ENCODE measurements at places on chromosomes 11 and 22.

DNA sequence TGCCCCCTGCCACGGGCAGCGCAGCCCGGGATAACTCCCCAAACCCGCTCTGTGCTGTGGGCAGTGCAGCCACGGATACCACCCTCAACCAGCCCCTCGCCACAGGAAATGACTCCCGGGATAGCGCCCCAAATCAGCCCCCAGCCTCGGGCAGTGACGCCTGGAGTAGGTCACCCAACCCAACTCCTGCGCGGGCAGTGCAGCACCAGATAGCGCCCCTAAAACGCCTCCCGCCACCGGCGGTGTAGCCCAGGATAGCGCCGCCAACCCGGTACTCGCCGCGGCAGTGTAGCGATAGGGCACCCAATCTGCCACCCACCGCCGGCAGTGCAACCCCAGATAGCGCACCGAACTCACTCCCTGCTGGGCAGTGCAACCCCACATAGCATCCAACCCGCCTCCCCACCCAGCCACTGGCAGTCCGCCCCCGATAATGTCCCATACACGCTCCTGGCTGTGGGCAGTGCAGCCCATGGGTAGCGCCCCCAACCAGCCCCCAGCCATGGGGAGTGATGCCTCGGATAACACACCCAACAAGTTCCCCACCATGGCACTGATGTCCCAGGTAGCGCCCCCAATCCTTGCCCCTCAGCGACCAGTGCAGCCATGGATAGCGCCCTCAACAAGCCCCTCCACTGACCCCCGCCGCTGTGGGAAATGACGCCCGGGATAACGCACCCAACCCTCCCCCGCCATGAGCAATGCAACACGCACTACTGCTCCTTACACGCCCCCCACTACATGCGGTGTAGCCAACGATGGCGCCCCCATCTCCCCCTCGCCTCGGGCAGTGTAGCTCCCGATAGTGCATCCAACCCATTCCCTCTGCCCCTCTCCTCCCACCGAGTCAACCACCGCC is 1.5 kb downstream of the RFPL2 start:
- no peak for DNase-seq

DNA sequence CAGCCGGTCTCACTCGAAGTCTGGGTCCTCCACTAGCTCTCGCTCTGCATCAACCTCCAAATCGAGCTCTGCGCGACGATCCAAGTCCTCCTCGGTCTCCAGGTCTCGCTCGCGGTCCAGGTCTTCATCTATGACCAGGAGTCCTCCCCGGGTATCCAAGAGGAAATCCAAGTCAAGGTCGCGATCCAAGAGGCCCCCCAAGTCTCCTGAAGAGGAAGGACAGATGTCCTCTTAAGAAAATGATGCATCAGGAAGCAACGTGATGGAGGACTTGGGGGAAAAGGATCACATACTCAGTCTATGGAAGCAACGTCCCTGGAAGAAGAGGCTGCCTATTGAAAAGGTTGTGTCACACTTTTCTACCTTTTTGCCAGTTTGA is 1.1 kb downstream of the SRSF8 start:
- DNase-seq = peak; percentile 22

GRCh38 chr11:95218149-95218548 is 12.9 kb downstream of the SESN3 start:
- DNase-seq = no peak

DNA sequence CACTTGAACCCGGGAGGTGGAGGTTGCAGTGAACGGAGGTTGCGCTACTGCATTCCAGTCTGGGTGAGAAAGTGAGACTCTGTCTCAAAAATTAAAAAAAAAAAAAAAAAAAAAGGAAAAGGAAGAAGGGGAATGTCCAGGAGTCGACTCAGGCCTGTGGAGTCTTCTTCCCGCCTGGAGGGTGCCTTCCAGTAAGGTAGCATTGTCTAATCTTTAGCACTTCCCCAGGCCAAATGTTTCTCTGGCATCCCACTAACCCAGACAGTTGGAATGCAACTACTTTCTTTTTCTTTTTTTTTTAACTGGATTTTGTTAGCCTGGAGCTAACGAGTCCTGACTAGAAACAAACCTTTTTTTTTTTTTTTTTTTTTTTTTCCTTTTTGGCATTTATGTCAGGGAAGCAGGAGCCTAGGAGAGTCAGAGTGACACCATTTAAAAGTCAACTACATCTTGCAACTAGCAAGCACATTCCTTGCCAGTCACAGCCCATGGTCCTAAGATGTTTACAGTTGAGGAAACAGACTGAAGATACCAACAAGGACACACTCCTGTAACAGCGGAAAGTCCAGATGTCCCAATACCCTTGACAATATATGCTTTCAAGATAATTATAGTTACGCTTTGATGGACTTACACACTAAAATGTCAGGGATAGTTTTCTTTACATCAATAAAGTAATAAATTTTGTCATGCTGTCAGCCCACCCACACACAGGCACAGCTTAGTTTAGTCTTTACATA is 10.6 kb downstream of the PLET1 start:
- no peak for DNase-seq

GRCh38 chr11:120424185-120424969 is 87.2 kb upstream of the GRIK4 start:
- DNase-seq = no peak

DNA sequence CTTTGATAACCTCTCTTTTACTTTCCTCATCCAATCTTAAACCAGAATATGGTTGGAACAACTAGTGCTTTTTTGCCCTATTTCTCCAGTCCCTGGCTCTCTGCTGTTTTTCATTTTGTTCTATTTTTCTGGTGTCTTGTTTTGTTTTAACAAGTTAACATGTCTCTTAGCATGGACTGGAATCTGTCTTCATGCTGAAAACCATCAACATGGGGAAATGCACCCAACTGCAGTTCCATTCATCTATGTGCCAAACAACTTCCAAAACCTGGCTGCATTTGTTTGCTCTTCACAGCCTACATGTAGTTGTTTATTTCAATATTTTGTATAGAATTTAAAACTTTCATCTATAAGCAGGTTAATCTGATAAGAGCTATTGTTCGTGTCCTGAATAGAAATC is 46.8 kb upstream of the NOX4 start:
- no peak for DNase-seq

GRCh38 chr22:19811811-19812771 is 42.6 kb downstream of the GNB1L start:
- no peak for DNase-seq

DNA sequence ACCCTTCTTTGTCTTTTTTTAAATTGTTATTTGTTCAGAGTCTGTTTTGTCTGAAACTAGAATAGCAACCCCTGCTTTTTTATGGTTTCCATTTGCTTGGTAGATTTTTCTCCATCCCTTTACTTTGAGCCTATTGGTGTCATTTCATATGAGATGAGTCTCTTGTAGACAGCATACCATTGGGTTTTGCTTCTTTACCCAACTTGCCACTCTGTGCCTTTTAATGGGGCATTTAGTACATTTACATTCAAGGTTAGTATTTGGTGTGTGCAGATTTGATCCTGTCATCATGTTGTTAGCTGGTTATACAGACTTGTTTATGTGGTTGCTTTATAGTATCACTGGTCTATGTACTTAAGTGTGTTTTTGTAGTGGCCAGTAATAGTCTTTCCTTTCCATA is 28.0 kb downstream of the CCDC15 start:
- no peak for DNase-seq

GRCh38 chr22:26599505-26599904 is 9.6 kb upstream of the TPST2 start:
- no peak for DNase-seq

GRCh38 chr11:31782257-31782656 is 28.9 kb downstream of the PAX6 start:
- DNase-seq = no peak

- DNase-seq = peak; percentile 8
Observed at GRCh38 chr11:120013325-120014250, 124.3 kb downstream of the TRIM29 start.

DNA sequence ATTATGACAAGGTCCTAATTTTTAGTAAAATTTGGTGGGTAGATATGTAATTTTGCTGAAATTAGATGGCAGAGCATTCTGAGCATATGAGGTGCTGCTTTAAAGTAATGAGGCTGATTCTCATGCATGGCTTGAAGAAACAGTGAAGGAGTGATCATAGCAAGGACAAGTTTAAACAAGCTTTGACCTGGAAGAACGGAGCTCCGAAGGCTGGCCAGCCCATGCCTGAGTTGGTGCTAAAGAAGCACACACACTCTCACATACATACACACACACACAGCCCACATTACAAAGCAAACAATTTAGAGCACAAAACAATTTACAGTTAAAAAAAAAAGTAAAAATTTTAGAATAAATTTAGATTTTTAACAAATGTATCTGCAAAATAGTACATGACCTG is 150.7 kb downstream of the DCDC1 start:
- no peak for DNase-seq

DNA sequence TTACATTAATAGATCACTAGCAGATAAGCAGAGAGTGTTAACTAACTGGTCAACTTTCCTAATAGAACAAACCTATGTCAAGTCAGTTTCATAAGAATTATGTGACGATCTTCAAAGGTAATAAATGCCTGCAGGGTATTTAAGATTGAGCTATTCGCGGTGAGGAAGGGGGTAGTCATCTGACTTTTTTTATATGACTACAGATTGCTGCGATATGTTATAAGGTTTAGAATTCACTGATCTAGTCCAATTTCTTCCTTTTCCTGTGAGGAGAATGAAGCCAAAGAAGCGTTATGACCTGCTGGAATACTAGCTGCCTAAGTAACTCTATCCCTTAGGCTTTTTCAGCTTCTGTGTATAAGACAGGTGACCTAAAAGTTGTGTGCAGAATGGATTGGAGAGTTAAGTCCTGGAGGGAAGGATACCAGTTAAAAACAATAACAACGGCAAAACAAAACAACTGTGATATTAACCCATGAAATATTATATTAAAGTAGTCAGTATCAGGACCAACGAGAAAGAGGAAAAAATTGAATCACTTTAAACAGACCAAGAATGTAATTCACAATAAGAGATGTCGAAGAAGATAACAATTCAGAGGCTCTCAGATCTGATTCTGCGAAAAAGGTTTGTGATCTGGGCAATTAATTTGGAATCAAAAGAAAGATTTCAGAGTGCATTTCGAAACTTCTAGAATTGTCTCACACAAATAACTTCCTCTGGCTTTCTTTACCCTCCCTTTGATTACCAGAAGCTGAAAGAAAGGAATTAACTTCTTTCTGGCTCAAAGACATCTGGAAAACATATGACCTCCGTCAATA is 630 bp downstream of the CASP4 start:
- DNase-seq = no peak

DNA sequence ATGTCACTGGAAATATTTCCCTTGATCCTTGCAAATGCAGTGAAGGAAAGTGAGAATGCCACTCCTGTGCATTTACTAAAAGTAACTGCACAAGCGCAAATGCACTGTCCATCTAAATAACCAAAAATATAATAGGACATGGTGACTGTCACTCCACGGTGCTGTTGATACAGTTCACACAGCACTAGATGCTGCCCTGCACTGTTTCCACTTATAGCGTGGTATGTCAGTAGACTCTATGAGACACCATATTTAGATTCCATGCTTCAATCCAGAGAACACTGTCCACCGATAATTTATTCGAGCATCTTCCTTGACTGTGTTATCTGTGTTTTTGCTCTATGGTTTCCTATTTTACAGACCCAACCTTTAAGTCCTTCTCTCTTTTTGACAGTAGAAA is 125.8 kb downstream of the MAML2 start:
- DNase-seq = no peak

GRCh38 chr22:37324340-37325038 is 42.2 kb downstream of the CYTH4 start:
- DNase-seq = no peak

DNA sequence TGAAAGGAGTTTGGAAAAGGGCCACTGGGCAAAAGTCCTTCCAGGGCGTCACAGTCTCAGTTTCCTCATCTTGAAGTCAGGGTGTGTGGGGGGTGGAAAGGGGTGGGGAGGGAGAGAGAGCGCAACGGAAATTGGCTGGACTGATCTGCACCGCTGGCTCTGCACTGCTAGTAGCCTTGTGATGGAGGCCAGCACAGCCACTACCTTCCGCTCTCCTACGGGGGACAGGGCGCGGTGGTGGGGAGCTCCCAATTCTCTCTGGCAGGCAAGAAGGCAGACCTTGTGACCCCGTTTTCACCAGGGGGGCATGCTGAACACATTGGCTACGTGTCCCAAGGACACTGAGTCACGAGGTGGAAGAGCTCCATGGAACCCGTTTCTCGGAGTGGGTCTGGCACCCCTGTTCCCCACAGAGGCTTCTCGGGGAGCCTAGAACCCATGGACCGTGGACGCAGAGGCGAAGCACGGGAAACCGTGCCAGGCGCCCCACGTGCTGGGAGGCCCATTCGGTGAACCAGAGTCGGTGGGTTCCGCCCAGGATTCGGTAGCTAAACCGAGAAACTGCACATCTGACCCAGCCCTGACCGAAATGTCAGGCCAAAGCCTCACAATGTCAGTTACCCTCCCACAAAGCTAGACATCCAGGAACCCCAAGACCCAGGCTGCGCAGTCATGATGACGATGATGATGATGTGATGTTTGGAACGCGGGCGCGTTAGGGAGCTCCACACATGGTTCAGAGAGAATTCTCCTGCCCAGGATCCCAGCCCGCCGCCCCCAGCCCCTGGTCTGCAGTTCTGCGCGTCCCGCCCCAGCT is 28.3 kb upstream of the WNT11 start:
- DNase-seq = no peak

DNA sequence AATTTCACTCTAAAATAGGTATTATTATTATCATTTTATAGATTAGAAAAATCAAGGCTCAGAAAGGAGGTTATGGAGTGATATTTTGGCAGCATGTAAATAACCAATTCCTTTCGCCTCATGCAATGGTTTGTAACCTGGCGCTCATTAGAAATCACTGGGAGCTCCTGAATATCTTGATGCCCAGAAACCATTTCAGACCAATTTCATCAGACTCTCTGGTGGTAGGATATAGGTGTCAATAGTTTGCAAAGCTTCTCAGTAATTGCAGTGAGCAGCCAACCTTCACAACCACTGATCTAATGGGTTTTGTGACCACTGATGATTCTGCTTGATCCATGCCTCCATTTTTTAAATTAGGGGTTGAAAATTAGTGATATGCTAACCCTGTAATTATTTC is 57.8 kb upstream of the ZC3H12C start:
- no peak for DNase-seq

DNA sequence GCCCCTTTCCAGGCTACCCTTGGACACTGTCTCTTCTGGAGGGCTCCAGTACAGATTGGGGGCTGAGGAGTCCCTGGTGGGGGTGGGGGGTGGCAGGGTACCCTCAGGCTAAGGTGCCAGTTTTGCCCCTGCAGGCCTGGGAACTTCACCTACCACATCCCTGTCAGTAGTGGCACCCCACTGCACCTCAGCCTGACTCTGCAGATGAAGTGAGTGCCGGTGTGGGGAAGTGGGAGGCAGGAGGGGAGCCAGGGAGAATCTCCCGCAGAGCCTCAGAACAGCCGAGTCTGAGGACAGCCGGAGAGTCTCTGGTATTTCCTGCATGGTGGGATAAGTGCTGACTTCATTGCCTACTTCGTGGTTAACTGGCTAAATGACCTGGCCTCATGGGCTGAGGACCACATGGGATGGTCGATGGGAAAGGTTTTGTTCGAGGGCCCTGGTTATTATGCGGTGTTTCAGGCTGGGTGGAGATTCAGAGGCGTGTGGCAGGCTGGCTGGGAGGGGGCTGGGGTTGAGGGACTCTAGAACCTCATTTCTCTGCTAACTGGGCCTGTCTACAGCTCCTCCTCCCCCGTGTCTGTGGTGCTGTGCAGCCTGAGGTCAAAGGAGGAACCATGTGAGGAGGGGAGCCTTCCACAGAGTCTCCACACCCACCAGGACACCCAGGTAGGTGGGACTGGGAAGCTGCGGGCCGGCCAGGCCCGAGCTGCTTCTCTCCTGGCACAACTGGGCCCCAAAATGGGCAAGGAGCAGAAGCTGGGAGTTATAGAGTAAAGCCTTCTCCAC is 8.5 kb downstream of the TMEM258 start:
- DNase-seq = no peak

- DNase-seq = no peak
Observed at GRCh38 chr11:11717064-11717725, 95.4 kb upstream of the GALNT18 start.
